ENCODE measurements at places on chromosomes 5 and 9.

DNA sequence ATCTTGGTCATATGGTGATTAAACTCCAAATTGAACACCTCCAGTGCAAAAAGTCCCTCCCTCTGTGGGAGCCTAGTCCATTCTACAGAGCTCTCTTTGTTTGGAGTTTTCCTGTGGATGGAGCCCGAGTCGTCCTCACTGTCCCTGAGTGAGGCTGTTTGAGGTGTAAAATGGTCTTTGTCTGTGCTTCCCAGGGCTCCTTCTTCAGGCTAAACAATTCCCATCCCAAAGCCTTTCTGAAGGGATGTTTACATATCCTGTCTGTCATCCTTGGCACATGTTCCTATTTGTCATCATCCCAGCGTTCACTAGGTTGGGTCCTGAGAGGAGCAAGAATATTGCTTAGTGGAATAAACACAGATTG, 68.9 kb downstream of the COL27A1 start:
- peak; percentile 83 for DNase-seq

- DNase-seq, result no peak
Observed at GRCh38 chr9:6506571-6506970, 93.6 kb downstream of the UHRF2 start.

GRCh38 chr5:96896276-96896675, 20.0 kb downstream of the ERAP2 start:
- no peak for DNase-seq

GRCh38 chr9:76699971-76700370, 64.3 kb upstream of the PCA3 start:
- DNase-seq, result peak; percentile 40

DNA sequence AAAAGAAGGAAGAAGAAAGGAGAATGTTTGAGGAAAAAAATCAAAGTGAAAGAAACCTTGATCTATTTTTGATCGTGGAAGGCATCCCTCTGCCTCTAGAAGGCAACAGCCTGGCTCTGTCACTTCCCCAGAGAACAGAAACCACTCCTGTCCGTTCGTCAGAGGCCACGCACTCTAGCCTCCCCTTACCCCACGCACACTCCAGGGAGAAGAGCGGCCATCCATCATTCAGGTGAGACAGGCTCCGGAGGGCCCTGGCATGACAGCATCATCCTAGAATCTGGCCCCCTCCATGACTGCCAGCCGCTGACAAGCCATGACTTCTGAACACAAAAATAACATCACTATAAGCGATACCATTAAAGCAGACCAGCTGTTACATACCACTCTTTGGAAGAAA, 135.8 kb downstream of the ROR2 start:
- no peak for DNase-seq

GRCh38 chr5:18314192-18314778, 680.0 kb downstream of the TAF11L14 start:
- DNase-seq, result peak; percentile 9

DNA sequence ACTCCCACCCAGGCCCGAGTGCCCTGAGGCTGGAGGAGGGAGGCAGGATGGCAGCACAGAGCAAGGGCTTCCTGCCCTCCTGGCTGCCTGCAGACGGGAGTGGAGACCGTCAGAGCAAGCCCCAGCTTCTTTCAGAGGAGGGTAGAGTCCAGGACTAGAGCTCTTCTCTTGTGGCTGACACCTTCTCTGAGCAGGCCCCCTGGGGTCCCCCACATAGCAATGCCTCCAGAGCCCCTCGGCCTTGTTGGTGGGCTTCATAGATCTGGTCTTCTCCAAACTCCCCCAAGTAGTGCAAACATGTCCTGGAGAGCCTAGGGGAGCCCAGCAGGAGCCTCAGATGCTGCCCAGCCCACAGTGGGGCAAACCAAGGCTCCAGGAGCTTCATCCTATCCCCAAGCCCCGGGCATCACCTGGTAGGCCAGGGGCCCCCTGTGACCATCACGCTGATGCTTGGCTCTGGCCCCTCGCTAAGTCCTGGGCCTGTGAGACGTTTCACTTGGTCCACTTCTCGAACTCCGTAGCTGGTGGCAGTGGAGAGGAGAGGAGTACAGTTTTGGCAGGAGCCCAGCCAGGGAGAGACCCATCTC, 2.0 kb downstream of the MZB1 start:
- DNase-seq, result no peak

DNA sequence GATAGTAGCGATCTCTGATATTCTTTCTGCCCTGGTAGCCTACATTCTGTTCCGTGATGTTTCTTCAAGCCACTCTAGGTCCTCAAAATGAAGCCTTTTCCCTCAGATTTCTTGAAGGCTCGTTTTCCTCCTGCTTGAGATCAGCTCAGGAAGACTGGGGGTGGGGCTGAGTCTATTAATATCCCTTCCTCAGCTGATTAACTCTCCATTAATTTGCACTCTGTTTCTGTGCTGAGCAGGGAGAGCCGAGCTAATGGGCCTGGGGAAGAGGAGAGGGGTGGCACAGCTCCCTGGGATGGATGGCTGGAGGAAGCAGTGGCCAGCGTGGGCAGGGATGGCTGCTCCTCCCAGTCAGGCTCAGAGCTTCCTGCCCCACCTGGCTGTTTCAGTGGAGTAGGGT, 93.3 kb downstream of the PPARGC1B start:
- no peak for DNase-seq

DNA sequence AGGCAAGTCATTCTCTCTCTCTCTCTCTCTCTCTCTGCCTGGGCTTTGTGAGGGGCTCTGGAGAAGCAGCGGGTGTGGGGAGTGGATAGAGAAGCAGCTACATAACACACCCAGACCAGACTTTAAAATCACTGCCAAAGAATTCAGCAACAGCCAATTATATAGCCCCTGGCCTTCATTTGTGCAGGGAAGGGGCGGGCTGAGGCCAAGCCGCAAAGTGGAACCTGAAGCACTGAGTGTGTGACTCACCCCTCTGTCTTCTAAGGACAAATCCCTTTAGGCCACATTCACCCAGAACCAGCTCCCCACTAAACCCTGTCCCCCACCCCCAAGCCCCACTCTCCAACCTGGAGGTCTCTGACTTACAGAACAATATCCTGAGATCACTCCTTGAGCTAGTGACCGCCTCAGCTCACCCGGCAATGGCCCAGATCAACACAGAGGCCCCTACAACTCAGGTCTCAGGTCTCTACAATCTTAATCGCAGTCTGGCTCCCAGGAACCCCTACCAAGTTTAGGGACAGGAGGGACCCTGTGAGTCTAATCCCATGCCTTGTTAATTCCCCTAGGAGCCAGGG, 6.0 kb downstream of the B4GALT1 start:
- peak; percentile 99 for DNase-seq

GRCh38 chr5:104539618-104540350, 977.2 kb upstream of the NUDT12 start:
- DNase-seq, result no peak

GRCh38 chr9:2281803-2282185, 266.6 kb downstream of the SMARCA2 start:
- DNase-seq, result peak; percentile 45

DNA sequence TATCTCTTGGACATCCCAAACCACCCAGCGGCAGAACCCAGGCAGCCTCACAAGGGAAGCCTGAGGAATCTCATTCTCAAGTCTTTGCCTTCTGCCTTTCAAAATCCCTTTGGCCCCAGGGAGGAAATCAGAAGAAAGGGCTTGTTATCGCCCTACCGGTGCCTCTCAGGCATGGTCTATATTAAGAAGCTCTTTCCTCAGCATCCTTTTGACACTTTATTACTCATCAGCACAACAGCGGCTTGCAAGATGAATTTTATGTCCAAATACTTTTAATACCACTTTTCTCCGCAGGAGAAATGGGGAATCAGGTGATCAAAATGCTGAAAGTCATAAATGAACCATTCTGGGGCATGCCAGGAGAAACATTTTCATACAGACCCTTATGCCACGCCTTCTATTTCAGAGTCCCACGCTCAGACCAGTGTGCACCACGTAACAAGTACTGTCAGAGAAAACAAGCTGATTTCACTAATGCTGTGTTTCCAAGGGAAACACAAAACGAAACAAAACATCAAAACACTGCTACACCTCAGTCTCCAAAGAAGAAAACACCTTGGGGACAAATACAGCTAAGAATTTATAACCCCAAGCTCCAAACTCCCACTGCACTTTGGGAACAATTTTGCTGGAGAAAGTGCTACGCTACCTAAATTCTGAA, 30.0 kb downstream of the RAPGEF1 start:
- DNase-seq, result peak; percentile 33

DNA sequence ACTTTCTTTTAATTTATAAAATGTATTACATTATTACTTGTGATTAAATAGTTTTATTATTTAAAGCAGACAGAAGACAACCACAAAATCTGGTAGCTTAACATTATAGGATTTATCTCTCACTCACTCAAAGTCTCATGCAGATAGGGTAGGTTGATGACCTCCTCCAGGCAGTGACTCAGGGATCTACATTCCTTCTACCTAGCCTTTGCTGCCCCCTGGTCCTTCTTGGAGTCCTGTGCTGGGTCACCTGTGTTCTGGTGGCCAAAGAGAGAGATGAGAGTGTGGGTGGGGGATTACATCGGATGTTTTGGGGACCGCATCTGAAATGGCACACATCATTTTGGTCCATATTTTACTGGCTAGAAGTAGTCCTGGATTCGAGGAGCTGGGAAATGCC, 95.7 kb upstream of the CTSL start:
- DNase-seq, result no peak

- no peak for DNase-seq
Observed at GRCh38 chr5:155727512-155728145, 599.3 kb upstream of the SGCD start.

DNA sequence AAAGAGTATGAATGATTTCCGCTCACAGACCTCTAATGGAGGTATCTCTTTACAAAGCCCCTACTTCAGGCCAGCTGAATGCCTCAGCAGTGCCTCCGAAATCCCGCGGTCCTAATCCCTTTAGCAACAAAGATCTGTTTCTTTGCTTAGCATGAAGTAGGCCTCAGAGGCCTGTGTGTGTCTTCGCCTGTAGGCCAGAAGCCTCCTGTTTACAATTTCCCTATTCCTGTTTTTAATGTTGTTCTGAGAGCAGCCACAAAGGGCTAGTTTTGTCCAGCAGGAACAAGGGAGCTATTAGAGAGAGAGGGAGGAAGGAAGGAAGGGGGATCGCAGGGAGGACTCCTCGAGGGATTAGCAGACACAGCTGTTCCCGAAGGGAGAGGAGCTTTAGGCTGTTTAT, 166.4 kb upstream of the SPRY4 start:
- no peak for DNase-seq

DNA sequence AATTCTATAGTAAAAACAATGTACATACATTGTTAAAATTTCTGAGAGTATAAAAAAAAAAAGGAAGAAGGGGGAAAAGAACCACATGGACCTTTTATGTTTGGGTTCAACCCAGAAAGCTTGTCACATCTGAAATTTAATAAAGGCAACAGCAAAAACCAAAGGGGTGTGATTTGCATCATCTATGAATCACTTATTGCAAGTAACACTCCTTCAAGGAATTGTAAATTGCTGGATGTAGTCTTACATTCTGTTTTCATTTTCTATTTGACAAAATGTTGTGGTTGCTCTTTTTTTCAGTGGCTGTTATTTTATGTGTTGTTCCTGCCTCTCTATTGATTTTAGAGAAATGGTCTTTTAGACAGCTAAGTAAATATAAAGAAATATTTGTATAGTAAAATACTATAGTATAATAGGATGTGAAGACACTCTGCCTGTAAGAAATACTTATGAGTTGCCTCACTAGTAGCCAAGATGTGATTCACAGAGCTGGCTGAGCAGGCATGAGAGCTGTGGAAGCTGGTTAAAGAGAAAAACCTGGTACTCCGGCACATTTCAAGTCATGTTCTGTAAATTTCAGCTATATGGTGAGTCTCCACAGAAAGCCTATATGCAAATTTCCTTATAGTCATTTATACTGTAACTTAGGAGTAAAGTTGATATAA, 131.1 kb upstream of the CNTLN start:
- DNase-seq, result peak; percentile 60

DNA sequence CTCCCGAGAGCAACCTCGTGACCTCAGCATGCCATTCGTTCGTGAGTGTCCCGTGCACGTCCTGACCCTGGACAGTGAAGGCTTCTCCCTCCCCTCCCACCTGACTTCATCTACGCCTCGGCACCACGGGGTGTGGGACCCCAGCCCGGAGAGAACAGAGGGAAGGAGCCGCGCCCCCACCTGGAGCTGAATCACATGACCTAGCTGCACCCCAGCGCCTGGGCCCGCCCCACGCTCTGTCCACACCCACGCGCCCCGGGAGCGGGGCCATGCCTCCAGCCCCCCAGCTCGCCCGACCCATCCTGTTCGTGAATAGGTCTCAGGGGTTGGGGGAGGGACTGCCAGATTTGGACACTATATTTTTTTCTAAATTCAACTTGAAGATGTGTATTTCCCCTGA, 38.3 kb upstream of the FCN2 start:
- no peak for DNase-seq

GRCh38 chr5:101720033-101720432, 576.1 kb downstream of the SLCO4C1 start:
- DNase-seq, result no peak

- DNase-seq, result no peak
Observed at GRCh38 chr9:73064315-73064714, 87.3 kb upstream of the ANXA1 start.

DNA sequence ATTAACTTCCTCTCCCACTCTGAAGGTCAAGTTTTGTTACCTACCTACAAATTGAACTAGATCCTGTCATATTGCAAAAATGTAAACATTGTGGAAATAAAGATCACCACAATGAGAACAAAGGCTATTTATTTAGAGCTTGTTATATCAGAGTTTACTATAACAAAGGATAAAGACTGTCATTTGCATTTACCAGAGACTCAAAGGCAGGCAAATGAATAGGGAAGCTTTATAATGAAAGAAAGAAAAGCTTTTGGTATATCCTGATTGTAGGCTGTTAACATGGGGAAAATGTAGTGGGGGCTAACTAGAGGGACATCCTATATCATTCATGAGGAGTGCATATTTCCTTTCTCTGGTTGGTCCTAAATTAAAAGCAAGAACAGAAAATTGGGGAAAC, 403.5 kb upstream of the TYRP1 start:
- DNase-seq, result no peak
